Stimulated activated CD4-positive, alpha-beta T cell treated with anti-CD3 and anti-CD28 coated beads, Interleukin-15, amount 100 ng/mL, for 1 hour (primary cell): ENCODE measurements at places on chromosomes 2 and 18.
A peak's percentile ranks its signal among the peaks of the same experiment; 100 is the strongest.

- no peak for DNase-seq
Measured at GRCh38 chr18:3794537-3795348, 344.8 kb downstream of the TGIF1 start.

DNA sequence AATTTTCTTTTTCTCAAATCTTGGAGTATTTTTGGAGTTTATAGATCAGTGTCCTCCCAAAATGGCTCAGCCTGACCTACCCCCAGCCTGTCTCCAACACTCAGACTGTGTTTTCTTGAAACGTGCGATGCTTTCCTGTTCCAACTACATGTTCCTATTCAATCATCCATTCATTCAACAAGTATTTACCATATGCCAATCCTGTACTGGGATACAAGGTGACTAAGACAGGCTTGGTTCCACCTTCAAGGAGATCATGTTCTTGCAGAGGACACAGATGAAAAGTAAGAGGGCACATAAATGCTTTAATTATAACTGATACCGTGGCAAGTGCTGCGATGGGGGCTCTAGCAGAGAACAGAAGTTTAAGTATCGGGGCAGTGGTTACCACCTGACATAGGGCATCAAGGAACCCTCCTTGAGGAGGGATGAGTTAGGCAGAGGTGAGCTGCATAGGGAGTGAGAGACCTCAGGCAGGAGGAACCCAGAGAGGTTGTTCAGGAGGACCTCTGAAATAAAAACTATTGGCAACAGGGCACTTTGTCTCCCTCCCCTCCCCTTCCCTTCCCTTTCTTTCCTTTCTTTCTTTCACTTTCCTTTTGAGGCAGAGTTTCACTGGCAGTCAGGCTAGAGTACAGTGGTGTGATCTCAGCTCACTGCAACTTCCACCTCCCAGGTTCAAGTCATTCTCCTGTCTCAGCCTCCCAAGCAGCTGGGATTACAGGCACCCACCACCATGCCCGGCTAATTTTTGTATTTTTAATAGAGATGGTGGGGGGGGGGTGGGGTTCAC lies 469.0 kb downstream of the EPHA4 start:
- no peak for DNase-seq

DNA sequence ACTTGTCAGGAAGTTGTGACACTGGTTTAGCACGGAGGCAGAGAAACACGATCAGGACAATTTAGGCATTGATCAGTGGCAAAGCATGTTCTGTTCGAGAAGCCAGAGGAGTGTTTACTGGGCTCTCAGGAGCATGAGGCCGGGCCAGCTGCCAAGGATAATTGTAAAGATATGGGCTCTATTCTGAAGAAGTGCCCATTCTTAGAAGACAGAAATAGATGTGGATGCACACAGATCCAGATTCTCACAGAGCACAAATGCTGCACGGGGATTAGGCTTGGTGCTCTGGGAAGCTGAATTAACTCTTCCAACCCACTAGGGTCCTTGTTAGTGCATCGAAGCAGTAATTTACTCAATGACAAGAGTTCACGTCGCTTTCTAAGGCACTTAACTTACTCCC lies 16.2 kb downstream of the AFF3 start:
- DNase-seq, result no peak

- DNase-seq, result no peak
Measured at GRCh38 chr2:218607436-218608115, at the start of gene PLCD4. Gene PLCD4, plus strand, starts transcription at chr2:218607899. Its CDS starts 7,841 bp downstream, at chr2:218615740.

DNA sequence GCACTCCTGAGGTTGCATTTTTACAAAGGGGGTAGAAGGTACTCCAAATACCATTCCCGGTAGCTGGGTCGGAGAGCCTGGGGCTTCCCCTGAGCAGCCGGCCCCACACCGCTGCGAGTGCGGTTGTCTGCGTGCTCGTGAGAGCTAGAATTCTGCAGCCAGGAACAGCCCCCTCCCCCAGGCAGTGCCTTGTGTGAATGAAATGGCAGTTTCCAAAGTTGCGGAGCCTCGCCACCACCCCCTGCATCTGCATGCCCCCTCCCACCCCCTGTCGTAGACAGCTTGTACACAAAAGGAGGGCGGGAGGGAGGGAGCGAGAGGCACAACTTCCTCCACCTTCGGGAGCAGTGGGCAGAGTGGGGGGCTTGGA lies 1.1 kb downstream of the MYCN start:
- no peak for DNase-seq

DNA sequence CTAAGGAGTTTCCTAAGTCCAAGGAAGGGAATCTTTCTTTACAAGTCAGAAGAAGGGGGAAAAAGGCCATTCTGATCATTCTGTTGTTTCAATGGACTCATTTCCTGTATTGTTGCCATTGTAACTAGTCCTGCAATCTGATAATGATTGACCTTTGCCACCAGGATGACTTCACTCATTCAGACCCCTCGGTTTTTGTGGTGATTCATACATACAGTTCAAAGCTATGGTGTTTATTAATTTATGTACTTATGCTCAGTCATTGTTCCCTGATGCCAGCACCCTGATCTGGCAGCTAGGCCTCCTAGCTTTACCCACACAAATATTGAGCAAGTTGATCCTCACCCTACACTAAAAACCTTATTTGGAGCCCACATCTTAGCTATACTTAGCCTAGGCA lies 57.6 kb upstream of the ZNF519 start:
- no peak for DNase-seq

DNA sequence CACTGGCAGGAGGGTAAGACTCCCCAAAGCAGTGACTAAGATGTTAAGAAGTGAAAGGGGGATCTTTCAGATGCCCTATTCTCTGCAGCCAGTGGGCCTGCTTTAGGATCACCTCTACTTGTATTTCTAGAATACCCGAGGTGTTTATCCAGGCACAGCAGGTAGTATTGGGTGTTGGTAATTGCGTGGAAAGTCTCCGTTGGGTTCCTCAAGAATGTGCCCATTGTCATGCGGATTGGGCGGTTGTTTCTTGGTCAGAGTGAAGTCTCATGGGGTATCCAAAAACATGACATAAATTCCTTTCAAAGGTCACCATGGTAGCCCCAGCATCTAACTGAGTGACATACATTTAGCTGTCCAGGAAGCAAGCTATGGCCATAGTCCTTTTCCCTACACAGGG lies 308.8 kb downstream of the RPIA start:
- no peak for DNase-seq

- DNase-seq, result no peak
Measured at GRCh38 chr2:145090841-145091761, 571.2 kb upstream of the ZEB2 start.

DNA sequence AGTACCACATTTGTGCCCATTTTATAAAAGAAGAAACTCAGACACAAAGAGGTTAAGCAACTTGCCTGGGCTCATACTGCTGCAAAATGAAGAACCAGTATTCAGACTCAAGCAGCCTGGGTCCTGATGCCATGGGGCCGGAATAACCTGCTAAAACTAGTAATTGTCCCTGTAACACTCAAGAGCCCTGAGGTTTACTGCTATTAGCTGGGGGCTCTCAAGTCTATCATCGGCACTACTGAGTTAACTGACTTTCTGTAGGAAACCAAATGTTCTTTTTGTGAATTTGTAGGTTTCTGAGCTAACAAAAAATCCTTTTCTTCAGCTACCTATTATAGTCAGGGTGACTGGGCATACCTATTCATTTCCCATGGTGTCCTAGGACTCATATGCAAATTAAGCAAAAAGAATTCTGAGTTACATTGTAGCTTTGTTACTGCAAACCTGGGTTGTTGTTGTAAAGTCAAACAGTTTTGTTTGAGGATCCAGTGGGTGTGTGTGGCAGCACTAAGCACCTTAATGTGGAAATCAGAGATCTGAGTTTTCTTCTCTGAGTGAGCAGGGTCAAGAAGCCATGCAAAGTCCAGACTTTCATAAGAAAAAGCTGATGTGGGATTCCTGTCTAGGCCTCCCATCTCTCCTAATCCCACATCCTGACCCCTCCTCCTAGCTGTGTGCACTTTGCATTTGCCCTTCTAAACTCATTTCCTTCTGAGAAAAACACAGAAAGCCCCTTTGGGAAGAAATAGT lies 72.4 kb upstream of the TNP1 start:
- DNase-seq, result no peak

- DNase-seq, result peak; percentile 52
Measured at GRCh38 chr2:96554293-96555145, 18.0 kb downstream of the ARID5A start.

DNA sequence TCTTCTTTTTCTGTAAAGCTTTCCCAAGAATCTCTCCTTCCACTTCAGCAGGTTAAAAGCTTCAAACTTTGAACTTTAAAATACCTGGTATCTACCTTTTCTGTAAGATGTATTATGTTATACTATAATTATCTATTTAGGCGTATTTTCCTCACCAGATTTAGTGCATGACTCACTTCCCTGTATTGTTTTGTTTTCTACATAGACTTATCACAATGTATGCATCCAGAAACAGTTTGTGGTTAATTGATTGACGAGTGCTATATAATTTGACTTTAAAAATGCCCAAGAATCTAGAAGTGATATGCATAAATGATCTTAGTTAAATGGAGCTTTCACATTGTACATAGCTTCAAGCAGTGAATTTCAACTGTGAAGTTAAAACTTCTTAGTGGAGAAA lies 473.9 kb upstream of the CDH2 start:
- no peak for DNase-seq

DNA sequence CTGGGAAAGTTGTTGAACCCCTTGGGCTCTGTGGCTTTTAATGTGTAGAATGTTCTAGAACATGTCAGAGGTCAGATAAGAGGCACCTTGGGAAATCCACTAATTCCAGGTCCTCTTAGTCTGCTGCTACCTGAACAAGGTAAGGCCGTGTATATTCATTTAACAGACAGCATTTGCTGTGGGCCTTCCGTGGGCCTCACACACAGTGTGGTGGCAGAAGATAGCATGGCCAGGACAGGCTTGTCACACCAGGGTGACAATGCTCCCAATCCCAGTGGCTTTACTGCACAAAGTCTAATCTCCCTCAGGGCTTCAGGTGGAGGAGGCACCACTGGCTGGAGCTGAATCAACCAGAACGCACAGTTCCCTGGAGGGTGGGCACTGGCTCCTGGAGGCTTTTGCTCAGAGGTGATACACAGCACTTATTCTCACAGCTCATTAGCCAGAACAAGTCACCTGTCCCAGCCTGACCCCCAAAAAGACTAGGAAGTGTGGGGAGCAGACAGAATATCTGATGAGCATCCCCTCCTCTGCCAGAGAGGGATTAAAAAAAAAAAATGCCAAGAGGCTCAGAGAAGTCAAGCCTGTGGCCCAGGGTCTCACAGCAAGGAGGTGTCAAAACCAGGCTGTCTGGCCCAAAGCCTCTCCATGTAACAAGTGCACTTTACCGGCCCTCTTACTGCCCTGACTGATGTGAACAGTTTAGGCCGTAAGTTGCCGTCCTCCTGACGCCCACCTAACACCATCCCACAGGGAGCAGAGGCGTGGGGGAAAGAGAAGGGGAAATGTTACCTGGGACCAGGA lies 216.9 kb upstream of the RAB6C start:
- no peak for DNase-seq

DNA sequence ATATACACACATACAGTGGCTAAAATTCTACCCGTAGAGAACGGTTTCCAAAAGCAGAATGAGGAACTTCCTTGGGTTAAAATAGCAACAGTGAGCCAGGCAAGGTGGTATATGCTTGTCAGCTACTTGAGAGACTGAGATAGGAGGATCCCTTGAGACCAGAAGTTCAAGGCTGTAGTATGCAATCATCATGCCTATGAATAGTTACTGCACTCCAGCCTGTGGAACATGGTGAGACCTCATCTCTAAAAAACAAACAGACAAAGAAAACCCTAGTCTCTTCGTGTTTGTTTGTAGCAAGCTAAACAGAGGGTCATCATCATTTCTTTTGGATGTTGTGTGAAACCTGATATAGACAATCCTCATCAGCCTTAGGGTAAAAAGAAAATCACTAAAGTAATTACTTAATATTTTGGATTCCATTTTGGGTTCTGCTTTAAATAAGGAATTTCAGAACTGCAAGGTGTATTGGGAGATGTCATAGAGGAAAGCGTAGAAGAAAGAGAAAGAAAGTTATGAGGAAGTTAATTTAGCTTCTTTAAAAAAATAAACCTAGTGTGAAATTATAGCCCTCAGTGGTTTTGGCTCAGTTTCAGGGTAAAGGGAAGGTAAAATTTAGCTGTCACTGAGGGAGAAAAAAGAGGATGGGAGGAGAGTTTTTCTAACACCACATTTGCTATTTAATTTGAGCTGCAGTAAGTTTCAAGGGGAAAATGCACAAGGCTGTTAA lies 46.5 kb downstream of the PLEK start:
- DNase-seq, result no peak

GRCh38 chr2:62467475-62468321 lies 38.3 kb downstream of the TMEM17 start:
- DNase-seq, result no peak
